ENCODE measurements at places on chromosomes 5 and 9. TPM values are rescaled to one million over a fixed set of nuclear protein-coding genes. Genes with fewer than 3 reads are reported as not detected.

STOML2 gene
- 208 TPM for total RNA-seq

PFN3 gene
- total RNA-seq = not detected

AQP3 gene
- 1.2 TPM for total RNA-seq

LHX2 gene
- not detected for total RNA-seq

EQTN gene
- not detected for total RNA-seq

SUSD3 gene
- 36.7 TPM for total RNA-seq

GABRA6 gene
- not detected for total RNA-seq

SLC34A3 gene
- not detected for total RNA-seq

WHRN gene
- total RNA-seq = 12.6 TPM

PDE6A gene
- not detected for total RNA-seq

LHX3 gene
- not detected for total RNA-seq

IFNE gene
- total RNA-seq = not detected

ADAMTS2 gene
- total RNA-seq = not detected

TSSK1B gene
- total RNA-seq = not detected

PCDHB9 gene
- not detected for total RNA-seq

ACOT12 gene
- total RNA-seq = not detected

GABRA1 gene
- not detected for total RNA-seq

NADK2 gene
- 25.2 TPM for total RNA-seq

SSBP2 gene
- 11.7 TPM for total RNA-seq

NKD2 gene
- total RNA-seq = 2.3 TPM

OR1J2 gene
- total RNA-seq = not detected

OR2Y1 gene
- not detected for total RNA-seq

GCNT4 gene
- 2.4 TPM for total RNA-seq

TAF1L gene
- not detected for total RNA-seq

LCN10 gene
- total RNA-seq = 2.6 TPM

MRPS30 gene
- total RNA-seq = 62.1 TPM

FAM200C gene
- 0.97 TPM for total RNA-seq

TMEM167A gene
- 78.6 TPM for total RNA-seq

DMGDH gene
- total RNA-seq = 0.45 TPM

ELAVL2 gene
- not detected for total RNA-seq

FAM163B gene
- not detected for total RNA-seq

SH3RF2 gene
- total RNA-seq = not detected

ABO gene
- total RNA-seq = not detected

SLC22A4 gene
- total RNA-seq = 0.74 TPM

INSL6 gene
- not detected for total RNA-seq

SH2D3C gene
- 30.3 TPM for total RNA-seq

HMCN2 gene
- not detected for total RNA-seq

PCDHB3 gene
- total RNA-seq = not detected

PRRT1B gene
- not detected for total RNA-seq

IFNB1 gene
- 0.87 TPM for total RNA-seq

FBP2 gene
- total RNA-seq = not detected

ADAM19 gene
- 12.3 TPM for total RNA-seq

C9orf153 gene
- 0.16 TPM for total RNA-seq

SLC4A9 gene
- total RNA-seq = not detected

ARL14EPL gene
- total RNA-seq = not detected

All from activated CD8-positive, alpha-beta T cell treated with anti-CD3 and anti-CD28 coated beads for 36 hours (primary cell).